Pulmonary artery endothelial cell (primary cell): ENCODE measurements at places on chromosomes 1 and 21. TPM values are rescaled to one million over a fixed set of nuclear protein-coding genes. Genes with fewer than 3 reads are reported as not detected.

DNA sequence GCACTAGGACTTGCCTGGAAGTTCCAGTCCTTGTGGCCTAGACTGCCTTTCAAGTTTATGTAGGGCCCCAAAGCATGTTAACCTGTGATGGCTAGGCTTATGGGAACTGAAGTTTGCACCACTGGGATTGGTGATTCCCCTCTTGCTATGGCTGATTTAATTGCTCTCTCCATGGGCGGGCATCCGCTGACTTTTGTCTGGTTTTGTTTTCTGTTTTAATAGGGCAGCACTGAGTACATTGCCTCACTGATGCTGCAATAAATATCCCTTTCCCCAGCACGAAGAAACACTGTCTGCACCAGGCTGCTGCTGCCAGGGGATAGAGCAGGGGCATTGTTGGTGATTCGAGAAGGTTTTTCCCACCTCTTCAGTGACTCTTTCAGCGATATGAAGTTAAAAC is 73.3 kb upstream of the PDE4B start:
- no peak for DNase-seq

Gene CACNA1S
- not detected in 2 replicates for total RNA-seq

DNA sequence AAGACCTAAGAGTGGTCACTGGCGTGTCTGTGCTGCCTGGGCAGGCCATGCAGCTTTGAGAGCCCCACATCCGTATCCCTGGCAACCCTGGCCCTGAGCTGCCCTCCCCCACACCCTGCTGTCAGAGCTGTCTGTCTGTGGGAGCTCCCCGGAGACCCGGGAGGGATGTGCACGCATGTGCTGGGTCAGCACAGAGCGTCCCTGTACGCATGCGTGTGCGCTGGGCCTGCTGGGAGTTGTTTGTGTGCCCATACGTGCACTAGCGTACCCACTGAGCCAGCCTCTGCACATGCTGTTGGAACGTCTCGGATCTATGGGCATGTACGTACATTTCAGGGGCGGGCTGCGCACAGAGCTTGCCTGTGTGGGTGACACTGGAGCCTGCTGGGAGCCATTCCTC is 89.3 kb downstream of the EPHB2 start:
- DNase-seq: no peak

DNA sequence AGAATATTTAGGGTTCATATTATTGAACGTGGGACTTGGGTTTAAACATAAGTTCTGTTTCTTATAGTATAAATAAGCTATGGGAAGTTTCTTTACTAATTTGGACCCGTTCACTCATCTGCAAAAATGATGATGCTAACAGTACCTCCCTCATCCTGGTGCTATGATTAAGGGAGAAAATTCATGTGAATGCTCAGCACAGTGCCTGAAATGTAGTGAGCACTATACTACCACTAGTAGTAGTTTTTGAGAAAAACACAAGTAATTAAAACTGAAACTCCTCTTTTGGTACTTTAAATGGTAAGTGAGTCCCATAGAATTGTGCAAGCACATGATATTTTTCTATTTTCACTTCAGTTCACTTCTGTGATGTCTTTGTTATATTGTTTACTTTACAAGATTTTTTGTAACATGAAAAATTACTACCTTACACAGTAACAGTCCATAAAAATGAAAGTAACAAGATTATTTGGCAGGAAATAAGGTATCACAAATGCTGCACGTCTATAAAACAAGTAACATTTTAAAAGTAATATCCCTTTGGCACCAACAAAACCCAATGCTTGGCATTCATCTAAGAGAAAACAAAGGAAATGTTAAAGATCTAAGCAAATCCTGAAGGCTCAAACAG is 11.3 kb upstream of the PTPRC start:
- DNase-seq: no peak

DNA sequence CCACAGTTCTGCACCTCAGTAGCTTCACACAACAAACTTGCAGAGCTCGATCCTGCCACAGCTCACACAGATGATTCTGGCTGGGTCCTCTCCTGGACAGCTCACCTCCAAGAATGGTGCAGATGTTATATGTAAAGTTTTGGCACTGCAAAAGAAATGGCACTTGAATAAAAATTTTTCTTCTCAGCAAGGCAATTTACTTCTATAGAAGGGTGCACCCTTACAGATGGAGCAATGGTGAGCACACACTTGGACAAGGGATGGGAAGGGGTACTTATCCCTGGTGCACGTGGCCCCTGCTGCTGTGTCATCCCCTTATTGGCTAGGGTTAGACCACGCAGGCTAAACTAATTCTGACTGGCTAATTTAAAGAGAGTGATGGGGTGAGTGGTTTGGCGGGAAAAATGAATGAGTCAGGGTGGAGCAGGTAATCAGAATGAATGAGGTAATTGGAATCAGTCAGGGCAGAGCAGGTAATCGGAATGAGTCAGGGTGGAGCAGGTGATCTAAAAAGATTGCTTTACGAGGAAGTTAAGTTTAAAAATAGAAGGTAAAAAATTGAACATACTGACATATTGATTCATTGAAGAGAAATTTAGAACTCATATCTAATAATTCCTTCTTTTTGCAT is 12.0 kb upstream of the AADACL3 start:
- DNase-seq: no peak

- DNase-seq: no peak
Observed at GRCh38 chr21:39531064-39531463, 79.3 kb downstream of the SH3BGR start.

Gene CTTNBP2NL
- 25.2 and 34.1 TPM in 2 replicates for total RNA-seq

DNA sequence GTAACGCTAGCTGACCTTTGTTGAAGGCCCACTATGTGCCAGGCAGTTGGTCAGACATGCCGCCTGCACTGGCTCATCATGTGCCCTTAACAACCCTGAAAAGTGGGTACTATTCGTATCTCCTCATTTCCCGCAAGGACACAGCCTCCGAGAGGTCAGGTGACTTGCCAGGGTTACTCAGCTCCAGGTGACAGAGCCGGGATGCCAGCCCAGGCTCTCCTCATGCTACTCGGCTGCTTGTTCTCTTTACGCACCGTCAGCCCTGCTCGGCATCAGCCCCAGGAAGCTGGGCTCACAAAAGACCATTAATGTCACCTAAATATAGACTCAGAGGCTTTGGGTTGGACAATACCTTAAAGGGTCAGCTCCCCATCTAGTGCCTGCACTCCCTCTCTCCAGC is 29.0 kb downstream of the GRHL3 start:
- DNase-seq: no peak

Gene F13B
- not detected in 2 replicates for total RNA-seq

GRCh38 chr21:44407493-44407892 is 47.8 kb upstream of the LRRC3 start:
- DNase-seq: no peak

- no peak for DNase-seq
Observed at GRCh38 chr21:37874481-37874880, 41.8 kb downstream of the KCNJ6 start.

Gene CSMD2
- under 0.01 TPM in 2 replicates for total RNA-seq
